Cortex of kidney (tissue), 1 donor: ENCODE measurements at places on chromosomes 2 and 18.

- no peak for DNase-seq
Observed at GRCh38 chr18:37783771-37784170, 218.2 kb upstream of the CELF4 start.

GRCh38 chr2:64145119-64145518 is 899 bp upstream of the PELI1 start:
- no peak for DNase-seq

- DNase-seq, result no peak
Observed at GRCh38 chr2:38959466-38959865, 69.8 kb downstream of the ARHGEF33 start.

- no peak for DNase-seq
Observed at GRCh38 chr2:214367171-214367570, 43.7 kb upstream of the VWC2L start.

- no peak for DNase-seq
Observed at GRCh38 chr18:48195787-48196186, 213.4 kb downstream of the ZBTB7C start.

GRCh38 chr2:135563793-135564192 is 32.5 kb downstream of the R3HDM1 start:
- DNase-seq, result no peak

DNA sequence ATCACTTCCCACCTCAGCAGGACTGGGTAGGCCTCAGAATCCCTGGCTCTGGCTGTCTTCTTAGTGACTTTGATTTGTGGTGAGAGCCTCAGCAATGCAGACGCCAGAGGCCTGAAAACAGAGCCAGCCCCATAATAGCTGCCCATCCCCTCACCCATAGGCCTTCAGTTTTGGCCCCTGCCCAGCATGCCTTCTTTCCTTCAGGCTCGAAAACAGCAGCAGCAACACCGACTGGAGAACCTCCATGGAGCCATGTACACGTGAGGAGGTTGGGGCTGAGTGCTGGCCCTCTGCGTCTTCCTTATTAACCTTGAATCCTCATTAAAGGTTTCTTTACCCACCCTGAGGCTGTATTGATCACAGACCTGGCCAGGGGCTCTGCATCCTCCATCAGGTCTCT is 1.7 kb downstream of the RNF181 start:
- no peak for DNase-seq

- DNase-seq, result no peak
Observed at GRCh38 chr2:27729198-27729597, 42.3 kb upstream of the MRPL33 start.

GRCh38 chr2:138787053-138787666 is 7.0 kb upstream of the NXPH2 start:
- DNase-seq, result no peak

- DNase-seq, result no peak
Observed at GRCh38 chr2:113324684-113325160, 46.0 kb upstream of the PAX8 start.

- no peak for DNase-seq
Observed at GRCh38 chr18:7846335-7846734, 279.2 kb downstream of the PTPRM start.

GRCh38 chr18:13481331-13481730 is 245.0 kb downstream of the FAM210A start:
- DNase-seq, result no peak

GRCh38 chr18:34730774-34731173 is 20.7 kb downstream of the DTNA start:
- no peak for DNase-seq

DNA sequence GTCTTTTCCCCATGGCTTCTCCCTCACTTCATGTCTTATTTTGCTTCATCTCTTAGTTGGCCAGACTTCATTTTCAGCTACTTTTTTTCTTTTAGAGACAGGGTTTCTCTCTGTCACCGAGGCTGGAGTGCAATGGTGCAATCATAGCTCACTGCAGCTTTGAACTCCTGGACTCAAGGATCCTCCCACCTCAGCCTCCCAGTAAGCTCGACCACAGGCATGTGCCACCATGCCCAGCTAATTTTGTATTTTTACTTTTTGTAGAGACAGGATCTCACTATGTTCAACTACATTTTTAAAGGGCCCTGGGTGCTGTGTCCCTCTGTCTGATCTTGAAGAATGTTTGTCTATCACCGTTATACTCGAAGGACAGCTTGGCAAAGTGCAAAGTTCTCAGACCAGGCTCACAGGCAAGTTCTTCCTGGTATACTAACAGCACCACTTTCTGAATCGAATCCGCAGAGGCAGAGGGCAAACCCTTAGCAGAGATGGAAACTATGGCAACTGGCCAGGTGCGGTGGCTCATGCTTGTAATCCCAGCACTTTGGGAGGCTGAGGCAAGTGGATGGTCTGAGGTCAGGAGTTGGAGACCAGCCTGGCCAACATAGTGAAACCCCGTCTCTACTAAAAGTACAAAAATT is 60.9 kb downstream of the SOWAHC start:
- no peak for DNase-seq

DNA sequence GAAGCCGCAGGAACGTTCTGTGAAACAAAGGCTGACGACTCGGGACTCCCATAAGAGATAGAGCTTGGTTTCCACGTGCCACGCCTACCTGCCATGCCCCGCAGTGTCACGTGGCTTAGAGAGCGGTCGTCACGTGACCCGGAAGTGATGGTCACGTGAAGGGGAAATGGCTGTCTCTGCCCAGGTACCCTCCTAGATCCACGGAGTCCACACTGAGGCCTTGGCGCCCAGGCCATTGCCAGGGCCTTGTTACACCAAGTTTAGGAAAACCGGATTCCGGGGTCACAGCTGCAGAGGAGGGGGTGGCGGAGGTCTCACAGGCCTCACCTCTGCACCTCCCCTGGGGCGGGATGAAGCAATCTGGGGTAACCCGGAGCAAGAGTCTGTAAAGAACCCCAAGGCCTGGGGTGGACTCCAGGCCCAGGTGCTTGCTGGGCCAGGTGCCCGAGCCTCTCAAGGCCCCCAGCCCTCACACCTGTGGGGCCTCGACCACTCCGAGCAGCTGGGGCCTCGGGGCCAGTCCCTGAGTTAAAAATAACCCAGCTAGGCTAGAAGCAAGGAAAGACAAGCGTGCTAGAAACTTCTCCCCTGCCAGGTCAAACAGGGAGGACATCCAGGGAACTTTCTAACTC is 113.5 kb upstream of the ZNF236 start:
- no peak for DNase-seq

DNA sequence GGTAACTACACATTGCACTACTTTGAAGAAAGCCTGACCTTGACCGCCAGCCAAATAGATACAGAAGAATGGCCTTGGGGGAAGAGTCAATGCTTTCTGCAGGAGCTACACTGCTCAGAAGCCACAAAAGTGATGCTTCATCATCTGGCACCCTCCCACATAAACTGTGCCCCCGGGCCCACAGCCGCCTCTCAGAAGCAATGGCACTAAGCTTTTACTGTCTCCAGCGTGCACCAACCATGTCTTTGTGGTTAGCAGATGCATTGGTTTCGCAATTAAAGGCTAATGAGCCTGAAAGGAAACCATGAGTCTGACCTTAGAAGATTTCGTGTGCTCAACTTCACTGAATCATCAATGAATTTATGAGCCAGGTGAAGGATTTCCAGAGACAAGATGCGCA is 209.4 kb upstream of the TRIB2 start:
- DNase-seq, result no peak

DNA sequence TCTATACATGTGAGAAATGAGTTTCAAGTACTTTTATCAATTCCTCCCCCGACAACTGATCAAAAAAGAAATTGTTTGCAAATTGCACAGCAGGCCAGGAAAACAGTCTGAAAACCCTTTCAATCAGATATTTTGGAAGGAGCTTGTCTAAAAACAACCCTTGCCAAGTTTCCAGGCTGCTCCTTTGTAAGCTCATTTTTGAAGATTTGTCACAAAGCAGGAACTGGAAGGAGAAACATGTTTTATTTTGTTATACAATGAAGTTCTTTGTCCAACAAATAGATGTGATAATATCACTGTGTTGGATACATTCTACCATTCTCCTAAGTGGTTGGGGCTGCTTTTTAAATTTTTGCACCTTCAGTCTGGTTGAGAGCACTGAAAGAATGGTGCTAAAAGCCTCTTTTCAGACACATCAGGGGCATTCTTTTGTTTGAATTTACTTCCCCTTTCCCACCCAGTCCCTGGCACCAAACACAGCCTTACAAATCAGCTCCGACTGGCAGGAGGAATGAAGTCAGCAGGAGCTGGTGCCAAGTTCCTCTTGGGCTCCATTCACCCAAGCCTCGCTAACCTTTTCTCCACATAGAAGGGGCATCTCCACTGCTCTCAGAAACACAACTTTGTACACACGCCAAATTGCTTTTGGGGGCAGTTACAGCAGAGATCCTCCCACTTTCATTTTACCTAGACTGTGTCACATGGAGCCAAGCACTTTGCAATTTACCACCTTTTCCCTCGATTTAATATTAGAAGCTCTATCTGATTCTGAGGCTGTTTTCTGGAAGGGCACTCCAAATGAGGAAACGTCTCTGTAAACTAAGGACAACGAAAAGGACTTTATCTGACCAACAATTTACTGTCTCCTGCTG is 88.0 kb downstream of the C1D start:
- DNase-seq, result no peak

- no peak for DNase-seq
Observed at GRCh38 chr18:79898952-79899608, 52.4 kb downstream of the SLC66A2 start.

DNA sequence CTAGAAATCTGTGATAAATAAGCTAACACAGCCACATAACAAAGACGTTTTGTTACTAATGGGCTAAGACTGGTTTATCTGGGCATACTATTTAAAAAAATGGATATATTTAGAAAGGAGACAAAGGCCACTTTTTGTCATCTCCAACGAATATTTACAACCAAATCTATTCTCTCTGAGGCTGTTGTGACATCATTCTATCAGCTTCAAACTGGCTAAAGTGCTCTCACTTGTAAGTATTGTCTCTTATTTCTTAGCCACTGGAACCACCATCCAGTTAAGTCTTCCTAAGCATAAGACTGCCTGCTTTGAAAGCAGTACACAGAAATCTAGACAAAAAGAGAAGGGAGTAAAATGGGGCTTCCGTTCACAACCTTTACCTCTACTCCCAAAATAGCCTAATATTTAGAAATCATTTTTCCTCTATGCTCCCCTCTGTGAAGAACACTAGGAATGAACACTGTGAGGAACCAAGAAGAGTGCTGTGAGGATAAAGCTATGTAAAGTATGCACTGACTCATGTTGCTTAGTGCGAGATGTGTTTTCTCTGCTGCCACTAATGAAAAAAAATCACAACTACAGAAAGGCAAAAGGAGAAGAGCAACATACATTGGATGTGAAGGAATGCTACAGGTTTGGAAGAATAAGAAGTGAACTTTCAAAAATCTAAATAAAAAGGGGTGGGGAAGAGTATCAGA is 264.1 kb downstream of the EXOC6B start:
- DNase-seq, result no peak

DNA sequence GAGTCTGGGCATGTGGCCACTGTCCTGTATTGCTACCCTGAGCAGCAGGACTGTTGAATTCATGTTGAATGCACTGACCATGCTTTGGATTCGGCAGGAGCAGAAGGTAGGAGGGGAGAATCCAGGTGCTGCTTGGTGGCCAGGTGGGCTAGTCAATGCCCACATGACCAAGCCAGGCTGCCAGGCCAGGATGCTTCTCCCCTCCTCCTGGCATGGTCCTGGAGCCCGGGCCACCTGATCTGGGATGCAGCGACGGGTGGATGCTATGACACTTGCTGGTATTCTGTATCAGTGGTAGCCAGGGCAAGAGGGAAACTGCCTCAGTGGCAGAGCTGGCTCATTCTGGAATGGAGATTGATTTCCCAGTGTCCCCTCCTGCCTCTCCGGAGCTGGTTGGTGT is 14.8 kb upstream of the SIX2 start:
- no peak for DNase-seq

- no peak for DNase-seq
Observed at GRCh38 chr2:20704886-20705285, 37.9 kb downstream of the GDF7 start.

- no peak for DNase-seq
Observed at GRCh38 chr2:128179461-128179755, 88.4 kb downstream of the UGGT1 start.

- DNase-seq, result no peak
Observed at GRCh38 chr2:72931280-72931910, 14.1 kb downstream of the EMX1 start.

DNA sequence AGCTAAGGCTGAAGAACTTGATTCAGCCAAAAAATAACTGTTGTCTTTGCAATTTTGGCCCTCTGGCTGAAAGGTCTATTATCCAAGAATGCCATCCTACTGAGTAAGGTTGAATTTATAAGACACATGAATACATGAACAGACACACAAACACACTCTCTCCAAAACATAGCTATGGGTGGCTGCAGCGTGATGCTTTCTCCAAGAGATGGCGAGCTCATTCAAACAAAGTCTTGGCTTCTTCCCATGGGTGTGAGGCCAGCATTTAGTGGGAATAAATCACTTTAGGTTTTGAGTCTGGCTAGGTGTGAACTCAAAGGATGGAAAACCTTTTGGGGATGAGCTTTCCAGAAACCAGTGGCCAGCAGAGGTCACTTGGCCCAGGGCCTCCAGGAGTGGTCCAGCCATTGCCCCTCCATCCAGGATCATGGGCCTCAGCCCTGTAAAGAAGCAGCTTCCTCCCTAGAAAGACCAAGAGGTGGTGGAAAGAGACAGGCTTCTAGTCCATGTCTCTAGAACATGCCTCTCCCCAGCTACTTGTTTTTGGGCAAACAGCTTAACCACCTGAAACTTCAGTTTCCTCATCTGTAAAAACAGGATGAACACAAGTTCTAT is 11.0 kb upstream of the OSR1 start:
- no peak for DNase-seq

GRCh38 chr18:5104246-5104645 is 92.8 kb downstream of the AKAIN1 start:
- DNase-seq, result no peak

DNA sequence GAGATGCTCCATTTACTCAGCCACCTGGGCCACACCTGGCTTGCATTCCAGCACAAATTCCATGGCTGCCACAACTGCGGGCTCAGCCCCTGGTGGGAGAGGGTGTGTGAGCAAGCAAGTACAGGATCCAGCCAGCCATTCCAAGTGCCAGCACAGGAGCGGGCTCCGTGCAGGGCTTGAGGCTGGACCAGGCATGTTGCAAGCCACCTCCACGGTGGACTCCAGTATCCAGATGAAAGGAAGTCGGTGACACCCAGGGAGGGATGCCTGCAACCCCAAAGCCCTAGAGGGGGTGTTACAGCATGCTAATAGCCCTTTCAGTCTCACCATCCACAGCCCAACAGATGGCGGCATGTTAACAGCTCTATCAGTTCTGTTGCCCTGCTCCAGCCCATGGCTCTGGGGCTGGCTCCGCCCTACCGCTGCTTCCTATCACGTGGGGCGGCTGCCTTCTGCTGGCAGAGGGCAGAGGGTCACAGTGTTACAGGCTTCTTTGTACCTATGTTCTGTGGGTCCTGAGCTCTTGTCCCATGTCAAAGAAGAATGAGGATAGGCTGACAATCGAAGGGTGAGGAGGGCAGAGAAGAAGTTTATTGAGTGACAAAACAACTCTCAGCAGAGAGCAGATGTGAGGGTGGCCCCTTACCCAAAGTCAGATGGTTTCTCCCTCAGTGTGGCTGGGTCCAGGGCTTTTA is 11.7 kb upstream of the GORASP2 start:
- no peak for DNase-seq

- DNase-seq, result no peak
Observed at GRCh38 chr2:182763311-182763912, 47.4 kb downstream of the DNAJC10 start.
